ENCODE measurements at places on chromosomes 6 and 20.

- DNase-seq, result no peak
These were observed 46.7 kb downstream of the RNGTT start for GRCh38 chr6:88916615-88917208.

GRCh38 chr20:38209736-38210405, 44.8 kb upstream of the TGM2 start:
- no peak for DNase-seq

DNA sequence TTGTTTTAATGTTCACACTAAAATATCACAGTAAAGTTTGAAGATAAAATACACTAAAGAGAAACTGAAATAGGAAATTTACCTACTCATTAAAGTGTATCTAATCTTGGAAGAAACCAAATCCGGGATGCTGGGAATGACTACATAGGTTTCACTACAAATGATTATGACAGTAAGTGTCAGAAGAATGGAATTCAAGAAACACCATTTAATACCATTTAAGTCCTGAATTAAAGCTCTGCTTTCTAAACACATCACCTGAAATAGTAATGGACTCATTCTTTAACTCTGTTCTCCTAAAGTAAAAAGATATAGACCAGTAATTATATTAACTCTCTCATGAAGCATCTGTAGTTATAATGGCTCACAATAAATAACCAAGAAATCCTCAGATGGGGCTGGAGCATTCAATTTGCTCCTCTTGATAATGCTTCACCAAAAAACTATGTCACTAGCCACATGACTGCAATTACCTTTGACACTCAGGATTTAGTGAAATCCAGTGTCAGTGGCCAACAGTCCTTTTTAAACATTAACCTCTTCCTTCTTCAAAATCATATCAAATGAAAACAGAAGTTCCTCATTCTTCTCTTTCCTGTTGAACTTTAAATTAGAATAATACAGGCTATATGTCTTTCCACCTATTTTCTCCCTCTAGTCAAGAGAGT, 41.4 kb downstream of the MAP7 start:
- no peak for DNase-seq

- DNase-seq, result no peak
These were observed 698 bp downstream of the SFTA2 start for GRCh38 chr6:30931272-30931671.

DNA sequence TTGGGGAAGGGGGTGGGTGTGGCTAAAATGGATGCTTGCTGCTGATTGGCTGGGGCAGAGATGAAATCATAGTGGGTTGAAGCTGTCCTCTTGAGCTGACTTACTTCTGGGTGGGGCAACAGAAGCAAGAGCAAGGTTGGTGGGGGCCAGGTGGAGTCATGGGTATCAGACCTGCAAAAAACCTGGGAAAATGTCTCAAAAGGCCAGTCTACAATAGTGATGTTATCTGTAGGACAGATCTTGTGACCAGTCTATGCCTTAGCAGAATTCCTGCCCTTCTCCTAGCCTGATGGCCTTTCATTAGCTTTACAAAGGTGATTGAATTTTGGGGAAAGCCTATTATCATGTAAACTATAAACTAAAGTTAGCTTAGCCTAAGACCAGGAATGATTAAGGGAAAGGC, 945.7 kb downstream of the KIF16B start:
- no peak for DNase-seq

DNA sequence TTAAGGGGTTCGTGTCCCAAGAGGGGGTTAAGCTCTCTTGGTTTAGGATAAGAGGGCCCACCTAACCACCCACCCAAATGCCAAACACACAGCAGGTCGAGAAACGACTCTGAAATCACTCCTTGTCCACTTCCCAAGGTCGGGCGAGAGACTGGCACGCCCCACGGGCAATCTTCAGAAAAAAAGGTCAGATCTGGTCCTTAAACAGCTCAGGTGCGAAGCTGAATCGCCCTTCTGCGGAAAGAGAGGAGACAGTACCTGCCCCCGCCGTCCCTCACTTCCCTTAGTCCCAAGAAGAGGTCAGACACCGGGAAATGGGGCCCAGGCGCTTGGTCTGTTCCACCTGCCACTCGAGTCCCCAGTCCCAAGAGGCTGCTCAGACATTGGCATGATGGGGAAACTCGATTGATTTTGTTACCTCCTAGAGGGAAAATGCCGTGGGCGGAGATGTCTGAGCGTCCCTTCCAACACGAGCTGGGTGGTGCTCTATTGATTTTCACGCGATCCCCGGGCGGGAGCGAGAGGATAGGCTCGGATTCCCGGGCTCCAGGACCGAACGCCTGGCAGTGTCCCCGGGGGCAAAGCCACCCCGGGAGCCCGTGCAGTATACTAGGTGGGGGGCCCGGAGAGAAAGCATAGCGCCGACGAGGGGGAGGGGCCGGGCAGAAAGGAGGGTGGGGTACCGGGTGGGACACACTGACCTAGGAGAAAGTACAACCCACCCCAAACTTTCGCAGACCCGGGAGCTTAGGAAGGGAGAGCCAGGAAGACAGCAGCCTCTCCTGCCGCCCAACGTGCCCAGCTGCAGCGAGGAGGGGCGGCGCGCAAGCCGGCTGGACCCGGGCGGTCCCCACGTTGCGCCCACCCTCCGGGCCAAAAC, 1.1 kb upstream of the SAMD5 start:
- DNase-seq, result peak; percentile 18

DNA sequence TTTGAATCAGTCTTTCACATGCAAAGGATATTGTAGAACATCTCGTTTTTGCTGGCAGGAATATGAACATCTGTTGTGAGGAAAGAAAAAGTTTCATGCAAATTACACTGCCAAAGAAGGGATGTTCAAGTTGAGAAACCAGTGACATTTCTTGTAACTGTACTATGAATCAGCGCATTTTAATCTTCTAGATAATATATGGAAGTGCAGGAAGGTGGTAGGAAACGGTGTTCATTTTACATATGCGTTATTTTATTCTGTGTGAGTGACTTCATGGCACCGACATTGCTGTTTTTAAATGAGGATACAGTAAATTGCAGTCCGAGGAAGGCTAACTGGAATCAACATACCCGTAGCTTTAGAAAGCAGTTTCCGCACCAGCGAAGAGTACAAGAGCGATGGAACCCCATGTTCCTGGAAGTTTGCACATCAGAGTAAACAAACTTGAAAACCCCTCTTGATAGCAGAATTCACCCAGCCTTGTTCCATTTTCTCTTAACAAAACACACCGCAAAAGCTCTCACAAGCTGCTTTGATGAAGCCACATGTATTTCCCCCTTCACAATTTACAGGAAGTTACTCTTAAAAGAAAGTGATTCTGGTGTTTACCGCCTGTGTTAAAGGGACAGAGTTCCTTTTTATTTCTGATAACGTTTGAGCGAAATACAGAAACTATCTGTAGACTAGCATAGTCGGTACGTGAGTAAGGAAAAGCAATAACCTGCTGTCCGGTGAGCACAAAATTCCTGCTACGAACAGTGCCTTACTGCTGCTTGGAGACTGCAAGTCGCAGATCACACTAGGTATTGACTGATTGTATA, 11.5 kb downstream of the PRDM1 start:
- DNase-seq, result no peak

- DNase-seq, result no peak
These were observed 14.9 kb downstream of the IP6K3 start for GRCh38 chr6:33731751-33732282.

DNA sequence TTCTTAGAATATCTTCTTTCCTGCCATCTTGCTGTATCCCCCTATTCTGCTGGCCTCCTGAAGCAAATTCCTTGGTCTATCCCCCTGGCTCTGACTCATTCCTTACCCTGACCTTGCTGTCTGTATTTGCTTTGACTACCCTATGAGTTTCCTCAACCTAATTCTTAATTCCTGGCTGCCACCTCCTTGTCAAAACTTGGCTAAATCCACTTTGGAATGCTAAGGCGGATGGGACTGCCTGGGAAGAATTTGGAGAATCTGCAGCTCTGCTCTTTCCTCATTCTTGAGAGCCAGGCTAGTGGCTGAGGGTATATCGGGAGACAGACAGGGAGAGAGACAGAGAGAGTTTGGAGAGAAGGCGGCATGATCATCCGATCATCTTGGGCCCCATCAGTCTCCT, 24.4 kb downstream of the CAP2 start:
- no peak for DNase-seq

DNA sequence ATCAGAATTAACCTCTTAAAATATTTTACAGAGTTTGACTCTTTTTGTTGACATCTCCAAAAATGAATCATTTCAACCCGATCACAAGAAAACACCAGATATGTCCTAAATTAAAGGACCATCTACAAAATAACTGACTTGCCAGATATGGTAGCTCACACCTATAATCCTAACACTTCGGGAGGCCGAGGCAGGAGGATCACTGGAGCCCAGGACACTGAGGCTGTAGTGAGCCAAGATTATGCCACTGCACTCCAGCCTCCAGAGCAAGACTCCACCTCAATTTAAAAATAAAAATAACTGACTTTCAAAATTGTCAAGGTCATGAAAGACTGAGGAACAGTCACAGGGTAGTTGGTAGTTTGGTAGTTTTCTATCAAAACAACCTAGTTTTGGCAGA, 34.9 kb downstream of the DCDC2 start:
- DNase-seq, result no peak

DNA sequence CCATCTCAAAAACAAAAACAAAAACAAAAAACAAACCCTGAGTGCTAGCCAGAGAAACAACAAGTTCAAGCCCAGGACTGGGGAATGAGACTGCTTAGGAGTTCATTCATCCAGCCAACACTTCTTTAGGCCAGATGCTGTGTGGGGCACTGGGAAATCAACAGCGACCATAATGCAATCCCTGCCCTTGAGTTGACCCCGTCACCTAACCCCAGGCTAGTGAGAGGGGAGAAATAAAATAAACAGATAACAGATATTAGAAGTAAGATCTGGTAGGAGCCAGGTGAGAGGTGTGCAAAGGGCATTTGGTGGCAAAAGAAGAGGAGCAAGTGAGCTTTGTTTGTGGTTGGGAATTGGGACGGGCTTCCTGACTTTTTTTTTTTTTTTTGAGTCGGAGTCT, 4.9 kb upstream of the RPL10A start:
- DNase-seq, result no peak

DNA sequence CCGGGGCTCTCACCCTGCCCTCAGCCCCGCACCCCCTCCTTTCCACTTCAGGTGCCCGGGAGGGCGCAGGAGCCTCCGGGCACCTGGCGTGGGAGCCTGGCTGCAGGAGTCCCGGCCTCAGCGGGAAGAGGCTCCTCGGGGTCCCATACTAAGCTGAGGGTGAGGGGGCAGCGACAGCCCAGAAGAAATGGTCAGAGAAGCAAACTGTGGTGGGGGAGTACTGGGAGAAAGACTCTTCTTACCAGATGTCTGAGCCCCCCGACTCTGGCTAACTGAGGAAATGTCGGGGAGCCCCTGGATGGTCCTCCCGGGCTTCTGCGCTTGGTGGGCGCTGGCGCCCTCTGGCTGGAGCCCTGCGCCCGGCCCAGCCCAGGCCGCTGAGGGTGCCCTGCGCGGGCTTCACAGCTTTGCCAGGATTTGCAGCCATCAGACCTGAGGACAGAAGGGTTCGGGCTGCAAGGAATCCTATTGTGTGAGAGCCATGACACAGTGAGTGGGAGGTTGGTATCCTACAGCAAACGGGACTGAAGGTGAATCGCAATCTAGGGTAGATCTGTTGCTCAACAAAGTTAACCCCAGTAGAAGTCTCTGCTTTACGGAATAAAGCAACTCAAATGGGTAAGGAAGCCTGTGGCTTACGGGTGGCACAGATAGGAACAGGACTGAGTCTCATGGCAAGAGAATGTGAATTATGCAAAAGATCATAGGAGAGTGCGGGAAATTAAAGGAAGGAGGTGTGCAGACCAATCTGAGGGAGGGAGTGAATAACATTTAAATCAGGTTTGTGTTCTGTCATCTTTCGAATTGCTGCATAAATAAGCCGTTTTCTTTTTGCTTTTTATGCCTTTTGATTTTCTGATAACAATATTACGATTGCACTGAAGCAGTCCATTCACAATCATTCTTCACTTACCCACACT, 639 bp upstream of the RCAN2 start:
- DNase-seq, result peak; percentile 36

- DNase-seq, result no peak
These were observed 97.6 kb upstream of the AKIRIN2 start for GRCh38 chr6:87799651-87800050.

DNA sequence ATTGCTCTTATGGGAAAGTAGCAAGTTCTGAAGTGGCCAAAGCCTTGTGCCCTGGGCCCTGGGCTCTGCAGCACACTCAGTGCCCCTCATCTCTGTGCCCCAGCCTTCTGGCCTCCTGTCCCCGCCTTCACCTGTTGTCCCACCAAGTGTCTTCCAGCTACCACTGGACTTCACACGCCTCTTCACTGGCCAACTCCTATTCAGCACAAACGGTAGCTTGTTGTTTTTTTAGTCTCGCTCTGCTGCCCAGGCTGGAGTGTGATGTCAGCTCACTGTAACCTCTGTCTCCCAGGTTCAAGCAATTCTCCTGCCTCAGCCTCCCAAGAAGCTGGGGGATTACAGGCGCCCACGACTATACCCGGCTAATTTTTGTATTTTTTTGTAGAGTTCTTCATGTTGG, 4.8 kb downstream of the CCHCR1 start:
- DNase-seq, result no peak

DNA sequence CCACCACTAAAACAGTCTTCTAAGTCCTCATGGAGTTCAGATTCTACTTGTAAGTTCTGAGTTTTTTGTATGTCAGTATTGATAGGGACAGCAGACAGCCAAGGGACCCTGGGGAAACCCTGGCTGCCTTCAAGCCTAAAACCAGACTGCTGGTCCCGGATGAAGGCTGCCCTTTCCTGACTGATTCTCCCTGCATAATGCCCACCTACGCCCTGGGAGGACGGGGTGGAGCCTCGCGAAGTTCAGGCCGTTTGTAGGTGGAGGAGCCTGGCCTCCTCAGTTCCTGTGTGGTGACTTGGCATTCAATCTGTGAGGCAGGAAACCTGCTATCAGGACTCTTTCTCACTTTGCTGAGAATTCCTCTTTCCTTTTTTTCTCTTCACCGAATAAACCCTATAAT, 120.3 kb upstream of the LGSN start:
- DNase-seq, result no peak
